ENCODE measurements at places on chromosomes 6 and 20.
A peak's percentile ranks its signal among the peaks of the same experiment; 100 is the strongest.

DNA sequence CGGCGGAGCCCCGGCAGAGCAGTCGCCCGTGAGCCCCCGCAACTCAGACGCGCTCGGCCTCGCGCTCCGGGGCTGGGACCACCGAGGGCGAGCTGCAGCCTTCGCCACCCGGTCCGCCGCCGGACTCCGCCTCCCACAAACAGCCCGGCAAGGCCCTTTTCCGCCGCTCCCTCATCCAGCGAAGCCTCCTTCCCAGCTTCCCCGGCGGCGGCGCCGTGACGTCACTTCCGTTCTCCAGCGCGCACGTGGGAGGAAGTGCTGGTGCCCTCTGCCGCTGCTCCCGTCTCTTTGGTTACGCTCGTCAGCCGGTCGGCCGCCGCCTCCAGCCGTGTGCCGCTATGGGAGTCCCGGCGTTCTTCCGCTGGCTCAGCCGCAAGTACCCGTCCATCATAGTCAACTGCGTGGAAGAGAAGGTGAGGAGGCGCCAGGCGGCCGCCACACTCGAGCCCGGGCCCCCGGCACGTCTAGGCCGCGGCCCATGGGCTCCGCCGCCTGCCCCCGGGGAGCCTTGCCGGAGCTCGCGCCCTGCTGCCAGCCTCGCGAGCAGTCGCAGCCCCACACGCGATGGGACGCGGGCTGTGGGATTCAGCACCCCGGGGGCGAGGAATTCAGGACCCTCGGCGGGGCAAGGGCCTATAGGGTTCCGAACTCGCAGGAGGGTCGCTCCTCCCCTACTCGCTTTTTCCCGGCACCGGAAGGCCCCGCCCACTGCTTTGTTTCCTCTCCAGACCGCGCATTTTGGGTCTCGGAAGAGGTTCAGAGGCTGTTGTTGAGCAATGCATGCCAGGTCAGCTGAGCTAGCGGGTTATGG, at the start of gene XRN2:
Gene XRN2 (plus strand): TSS at position 271 of the 811 bp plus-strand sequence. CDS start 68 bp downstream, at position 339.
- peak; percentile 83 for DNase-seq

DNA sequence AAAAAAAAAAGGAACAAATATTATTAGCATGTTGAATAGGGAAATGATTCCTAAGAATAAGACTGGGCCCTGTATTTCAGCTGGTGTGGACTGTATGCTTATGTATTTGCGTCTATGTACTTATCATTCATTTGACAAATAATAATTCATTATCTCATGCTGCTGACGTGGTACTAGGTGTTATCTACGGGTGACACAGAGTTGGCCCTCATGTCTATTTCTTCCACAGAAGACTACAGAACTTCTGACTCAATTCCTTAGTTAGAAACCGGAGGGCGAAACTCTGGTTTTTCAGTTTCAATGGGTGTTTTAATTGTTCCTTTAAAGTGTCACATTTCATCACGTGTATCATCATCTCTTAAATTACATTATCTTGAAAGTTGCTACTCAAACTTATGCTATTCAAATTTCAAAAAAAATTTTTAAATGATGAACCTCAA, 305.9 kb downstream of the CLIC5 start:
- no peak for DNase-seq

- DNase-seq = no peak
These were observed 26.0 kb upstream of the C6orf62 start for GRCh38 chr6:24744911-24745310.

GRCh38 chr6:101386982-101387381, 6.5 kb upstream of the GRIK2 start:
- no peak for DNase-seq

GRCh38 chr20:5835871-5836270, 85.7 kb downstream of the SHLD1 start:
- peak; percentile 64 for DNase-seq

Data from NCI-H446 treated with DMSO at 0.1 percent for 48 hours (cell line).